ENCODE measurements at places on chromosomes 13 and 19. TPM values are rescaled to one million over a fixed set of nuclear protein-coding genes. Genes with fewer than 3 reads are reported as not detected.

SETDB2 gene
- total RNA-seq = 8.0 TPM

FAM187B gene
- total RNA-seq = not detected

NOSIP gene
- 57.4 TPM for total RNA-seq

TSKS gene
- not detected for total RNA-seq

FAM83E gene
- total RNA-seq = 5.3 TPM

CD79A gene
- not detected for total RNA-seq

PRRG2 gene
- total RNA-seq = 2.6 TPM

DNA sequence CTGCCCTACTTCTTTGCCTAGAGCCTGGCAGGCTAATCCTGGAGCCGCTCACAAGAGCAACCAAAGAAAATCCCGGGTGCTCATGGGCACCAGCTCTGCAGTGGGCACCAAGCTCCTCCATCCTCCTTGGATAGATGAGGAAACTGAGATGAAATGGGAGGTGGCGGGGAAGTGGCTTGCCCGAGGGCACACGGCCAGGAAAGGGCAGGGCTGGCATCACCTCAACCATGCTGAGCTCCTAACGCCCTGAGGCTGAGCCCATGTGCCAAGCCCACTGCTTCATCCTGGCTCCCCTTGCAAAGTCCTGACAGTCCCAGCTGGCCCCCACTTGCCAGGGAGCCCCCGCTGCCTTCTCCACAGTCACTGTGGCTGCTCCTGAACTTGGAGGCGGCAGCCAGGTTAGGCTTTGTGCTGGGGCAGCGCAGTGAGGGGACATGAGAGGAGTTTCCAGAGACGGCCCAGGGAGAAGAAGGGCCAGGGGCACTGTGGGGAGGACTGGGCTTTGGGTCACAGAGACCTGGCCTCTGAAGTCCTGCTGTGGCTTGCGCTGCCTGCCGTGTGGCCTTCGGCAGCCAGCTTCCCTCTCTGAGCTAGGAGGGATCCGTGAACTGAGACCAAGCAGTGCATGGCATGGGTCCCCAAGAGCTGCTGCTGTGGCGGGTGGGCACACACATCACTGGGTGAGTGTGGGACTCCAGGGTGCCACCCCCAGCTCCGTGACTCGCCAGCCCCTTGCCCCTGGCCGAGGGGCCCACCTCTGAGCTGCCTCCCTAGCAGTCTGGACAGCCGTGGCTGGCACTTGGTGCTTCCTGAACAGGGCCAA is 17.5 kb downstream of the TMED1 start:
- peak; percentile 35 for DNase-seq
- H3K27ac ChIP-seq = no peak overlapping the region
- H3K4me3 ChIP-seq = no peak overlapping the region
- H3K4me1 ChIP-seq = no peaks in the 10 kb centered on the region
- no peaks in the 10 kb centered on the region for H3K27me3 ChIP-seq

DNA sequence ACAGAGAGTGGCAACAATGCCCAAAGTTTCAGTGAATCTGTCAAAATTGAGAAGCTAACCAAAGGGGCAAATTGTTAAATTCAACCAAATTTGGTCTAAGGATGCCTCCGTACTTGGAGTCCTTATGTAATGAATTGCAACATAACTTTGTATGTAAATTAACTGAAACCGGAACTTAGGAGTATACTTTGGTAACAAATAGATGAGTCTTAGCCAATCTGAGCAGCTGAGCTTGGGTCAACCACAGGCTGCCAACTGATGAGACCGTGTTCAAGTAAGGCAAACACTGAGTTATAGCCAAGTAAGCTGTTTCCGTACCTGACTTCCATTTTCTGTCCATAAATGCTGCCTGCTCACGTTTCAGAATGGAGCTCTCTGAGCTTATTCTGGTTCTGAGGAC is 5.3 kb downstream of the VWA8 start:
- H3K27ac ChIP-seq = no peak overlapping the region
- H3K4me3 ChIP-seq = no peak overlapping the region
- H3K4me1 ChIP-seq = peaks cover 8% of the 10 kb centered on the region
- no peak for DNase-seq
- H3K36me3 ChIP-seq = no peaks in the 10 kb centered on the region
- H3K27me3 ChIP-seq = no peaks in the 10 kb centered on the region

- no peaks in the 10 kb centered on the region for H3K27me3 ChIP-seq
- DNase-seq = peak; percentile 71
- H3K36me3 ChIP-seq = no peaks in the 10 kb centered on the region
- H3K4me1 ChIP-seq = peaks cover 6% of the 10 kb centered on the region
These were observed 95.2 kb downstream of the LRCH1 start for GRCh38 chr13:46648166-46648607.

DNA sequence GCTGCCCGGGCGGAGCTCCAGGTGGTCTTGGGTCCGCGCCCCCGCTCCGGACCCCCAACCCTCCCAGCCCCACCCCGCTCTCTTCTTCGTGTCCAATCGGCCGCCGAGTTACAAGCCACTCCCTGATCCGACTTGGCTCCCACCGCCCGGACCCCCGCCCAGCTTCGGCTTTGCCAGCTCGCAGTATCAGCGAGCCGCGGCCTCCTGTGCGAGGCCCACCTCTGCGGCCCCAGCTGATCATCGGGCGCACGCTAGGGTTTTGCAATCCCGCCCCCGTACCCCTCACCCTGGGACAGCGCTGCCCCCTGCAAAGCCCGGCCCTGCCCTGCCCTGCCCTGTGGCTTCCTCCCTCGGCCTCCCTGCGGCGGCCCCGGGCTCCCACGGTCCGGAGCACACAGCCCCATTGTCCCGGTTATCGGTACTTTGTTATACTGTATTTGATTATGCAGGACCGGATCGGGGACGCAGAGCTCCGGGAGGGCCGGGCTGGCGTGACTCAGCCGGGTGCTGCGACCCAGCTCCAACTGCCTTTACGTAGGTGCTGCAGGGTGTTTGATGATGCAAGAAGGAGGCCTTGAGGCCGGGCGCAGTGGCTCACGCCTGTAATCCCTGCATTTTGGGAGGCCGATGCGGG is 598 bp upstream of the LPAR2 start:
- peak overlapping the region; percentile 87 for H3K27ac ChIP-seq
- H3K27me3 ChIP-seq = no peaks in the 10 kb centered on the region
- DNase-seq = peak; percentile 96
- peaks cover 39% of the 10 kb centered on the region for H3K36me3 ChIP-seq
- peaks cover 10% of the 10 kb centered on the region for H3K4me1 ChIP-seq

GRCh38 chr19:11284515-11284914 is 11.4 kb upstream of the TSPAN16 start:
- DNase-seq = no peak
- H3K27ac ChIP-seq = no peak overlapping the region
- H3K27me3 ChIP-seq = no peaks in the 10 kb centered on the region
- no peaks in the 10 kb centered on the region for H3K4me1 ChIP-seq
- no peaks in the 10 kb centered on the region for H3K36me3 ChIP-seq

DNA sequence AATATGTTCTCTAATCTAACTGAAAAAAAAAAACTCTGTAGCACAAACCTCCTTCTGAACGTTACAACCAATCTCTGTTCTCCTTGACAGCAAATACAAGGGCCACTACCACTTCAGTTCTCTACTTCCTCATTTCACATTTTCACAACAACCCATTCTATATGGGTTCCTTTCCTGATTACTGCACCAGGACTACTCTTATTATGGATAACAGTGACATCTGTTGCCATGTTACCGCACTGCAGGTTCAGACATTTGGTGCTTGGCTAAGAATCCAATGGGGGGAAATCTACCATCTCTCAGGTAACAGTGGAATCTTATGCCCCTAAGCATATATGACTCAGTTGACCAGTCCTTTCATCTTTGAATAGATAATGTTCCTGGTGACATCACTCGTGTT is 11.6 kb upstream of the FPR3 start:
- no peaks in the 10 kb centered on the region for H3K36me3 ChIP-seq
- H3K27me3 ChIP-seq = peaks cover 28% of the 10 kb centered on the region
- peak; percentile 52 for DNase-seq
- H3K4me1 ChIP-seq = no peaks in the 10 kb centered on the region

DNA sequence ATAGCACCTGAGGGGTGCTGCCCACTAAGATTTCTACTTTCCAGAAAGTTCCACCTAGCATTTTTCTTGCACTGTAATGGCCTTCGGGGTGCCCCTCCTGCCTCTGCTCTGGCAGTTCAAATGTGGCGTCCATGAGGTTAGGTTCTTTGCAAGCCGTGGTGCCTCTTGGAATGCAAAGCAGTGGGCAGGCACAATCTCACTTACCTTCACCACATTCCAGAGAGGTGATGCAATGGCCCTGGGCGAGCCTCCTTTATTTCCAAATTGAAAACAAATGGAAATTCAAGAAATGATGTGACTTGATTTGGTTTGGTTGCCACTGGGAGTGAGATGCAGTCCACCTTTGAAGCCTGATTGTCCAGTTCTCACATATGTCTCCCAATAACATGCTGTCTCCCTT is 46.9 kb downstream of the FGF9 start:
- peak; percentile 82 for DNase-seq
- no peak overlapping the region for H3K4me3 ChIP-seq
- H3K27ac ChIP-seq = no peak overlapping the region

- H3K27ac ChIP-seq = no peak overlapping the region
- no peak for DNase-seq
- no peak overlapping the region for H3K4me3 ChIP-seq
These were observed 867.7 kb downstream of the PCDH9 start for GRCh38 chr13:66362485-66362884.

DNA sequence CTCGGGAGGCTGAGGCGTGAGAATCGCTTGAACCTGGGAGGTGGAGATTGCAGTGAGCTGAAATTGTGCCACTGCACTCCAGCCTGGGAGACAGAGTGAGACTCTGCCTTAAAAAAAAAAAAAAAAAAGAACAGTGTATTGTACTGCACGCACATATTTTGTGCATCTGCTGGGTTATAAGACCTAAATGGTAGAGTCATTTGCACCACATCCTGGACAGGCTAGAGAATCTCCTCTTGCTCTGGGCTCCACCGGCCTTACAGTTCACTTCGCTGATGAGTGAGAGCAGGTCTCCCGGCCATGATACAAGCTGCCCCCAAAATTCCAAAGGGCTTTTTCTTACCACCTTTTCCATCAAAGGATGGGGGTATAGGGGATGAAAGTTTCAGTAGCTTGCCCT is 7.2 kb upstream of the SAE1 start:
- no peaks in the 10 kb centered on the region for H3K36me3 ChIP-seq
- no peak overlapping the region for H3K4me3 ChIP-seq
- H3K4me1 ChIP-seq = no peaks in the 10 kb centered on the region
- no peak overlapping the region for H3K27ac ChIP-seq

GRCh38 chr19:46714444-46715106 is 2.3 kb downstream of the PRKD2 start:
- no peaks in the 10 kb centered on the region for H3K4me1 ChIP-seq
- no peak overlapping the region for H3K27ac ChIP-seq
- H3K27me3 ChIP-seq = no peaks in the 10 kb centered on the region
- no peak for DNase-seq
- peaks cover 18% of the 10 kb centered on the region for H3K36me3 ChIP-seq

DNA sequence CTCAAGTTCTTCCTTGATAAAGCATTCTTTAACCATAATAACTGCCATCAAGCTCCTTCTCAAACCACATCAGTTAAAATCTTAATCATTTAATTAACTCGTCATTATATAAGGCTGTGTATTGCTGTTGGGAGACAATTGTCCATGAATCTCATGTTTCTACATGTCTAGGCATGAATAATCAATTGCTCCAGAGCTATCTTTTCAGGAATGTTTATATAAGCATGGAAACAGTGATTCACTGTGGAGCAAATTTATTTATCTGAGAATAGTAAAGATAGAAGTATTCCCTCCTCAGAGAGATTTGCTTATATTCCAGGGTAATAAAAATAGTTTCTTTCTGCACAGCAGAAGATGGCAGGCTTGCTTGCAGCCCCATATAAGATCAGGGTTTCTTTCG is 71.1 kb downstream of the CBY2 start:
- DNase-seq = no peak
- no peaks in the 10 kb centered on the region for H3K27me3 ChIP-seq
- peaks cover 35% of the 10 kb centered on the region for H3K4me1 ChIP-seq
- no peak overlapping the region for H3K27ac ChIP-seq
- H3K4me3 ChIP-seq = no peak overlapping the region

DNA sequence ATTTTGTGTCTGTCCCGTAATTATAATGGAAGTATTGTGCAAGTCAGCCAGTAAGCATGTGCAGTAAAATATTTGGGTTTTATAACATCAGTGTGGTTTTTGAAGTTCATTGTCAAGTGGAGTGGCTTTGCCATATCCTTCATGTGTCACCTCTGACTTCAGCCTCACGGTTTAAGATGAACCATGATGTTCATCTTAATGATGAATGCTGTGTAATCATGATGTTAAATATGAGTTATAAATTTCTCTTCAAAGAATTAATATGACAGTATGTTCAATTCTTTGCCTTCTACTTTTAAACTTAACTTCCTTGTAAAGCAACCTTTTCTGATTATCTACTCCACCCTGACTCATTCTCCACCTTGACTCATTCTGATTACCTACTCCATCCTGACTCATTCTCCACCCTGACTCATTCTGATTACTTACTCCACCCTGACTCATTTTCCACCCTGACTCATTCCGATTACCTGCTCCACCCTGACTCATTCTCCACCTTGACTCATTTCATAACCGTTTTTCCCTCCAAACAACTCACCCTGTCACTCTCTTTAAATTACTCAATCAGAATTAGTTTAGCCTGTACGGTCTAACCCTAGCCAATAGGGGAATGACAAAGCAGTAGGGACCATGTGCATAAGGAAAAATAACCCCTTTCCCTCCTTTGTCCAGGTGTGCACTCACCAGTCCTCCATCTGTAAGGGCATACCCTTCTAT is 50.3 kb upstream of the ANKRD10 start:
- no peaks in the 10 kb centered on the region for H3K27me3 ChIP-seq
- no peak for DNase-seq
- peak overlapping the region; percentile 16 for H3K4me3 ChIP-seq
- H3K36me3 ChIP-seq = no peaks in the 10 kb centered on the region

DNA sequence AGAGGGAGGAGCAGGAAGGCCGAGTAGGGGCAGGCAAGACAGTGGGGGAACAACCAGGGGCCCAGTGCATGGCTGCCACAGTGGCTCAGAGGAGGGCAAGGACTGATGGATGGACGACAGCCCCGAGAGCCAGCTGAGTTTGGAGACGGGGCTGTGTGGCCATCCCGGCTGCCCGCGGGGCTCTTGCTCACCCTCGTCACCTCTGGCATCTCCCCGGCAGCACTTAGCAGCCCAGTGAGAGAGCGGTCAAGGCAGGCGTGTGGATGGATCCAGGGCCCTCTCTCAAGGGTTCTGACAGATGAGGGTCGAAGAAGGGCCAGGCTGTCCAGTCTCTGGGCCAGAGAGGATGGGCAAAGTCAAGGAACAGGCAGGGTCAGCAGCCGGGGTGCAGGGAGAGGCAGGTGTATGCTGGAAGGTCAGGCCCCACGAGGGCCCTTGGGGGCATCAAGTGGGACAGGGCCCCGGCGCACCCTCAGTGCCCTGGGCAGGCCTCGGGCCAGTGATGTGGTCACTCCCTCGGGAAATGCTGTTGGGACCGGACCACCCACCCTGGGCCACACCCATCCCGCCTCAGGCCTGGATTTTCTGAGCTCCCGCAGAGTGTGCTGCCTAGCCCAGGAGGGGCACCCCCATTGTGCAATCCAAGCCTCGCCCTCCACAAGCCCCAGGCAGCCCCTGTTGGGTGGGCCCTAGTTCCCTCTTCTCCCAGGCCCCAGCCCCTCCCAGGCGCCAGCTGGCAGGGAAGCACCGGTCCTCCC is 56.4 kb upstream of the TPM4 start:
- H3K36me3 ChIP-seq = no peaks in the 10 kb centered on the region
- peak; percentile 29 for DNase-seq
- H3K27ac ChIP-seq = no peak overlapping the region
- no peaks in the 10 kb centered on the region for H3K4me1 ChIP-seq
- H3K27me3 ChIP-seq = no peaks in the 10 kb centered on the region
- H3K4me3 ChIP-seq = no peak overlapping the region

Measured in endodermal cell (in vitro differentiated cells).